ENCODE measurements at places on chromosomes 13 and 19.
A peak's percentile ranks its signal among the peaks of the same experiment; 100 is the strongest.

- DNase-seq, result no peak
These were observed 49.5 kb upstream of the PABPC3 start for GRCh38 chr13:25046274-25046984.

GRCh38 chr13:24004971-24005370, 107.7 kb upstream of the C1QTNF9B start:
- no peak for DNase-seq

- DNase-seq, result no peak
These were observed 233.4 kb downstream of the FOXO1 start for GRCh38 chr13:40433001-40433400.

DNA sequence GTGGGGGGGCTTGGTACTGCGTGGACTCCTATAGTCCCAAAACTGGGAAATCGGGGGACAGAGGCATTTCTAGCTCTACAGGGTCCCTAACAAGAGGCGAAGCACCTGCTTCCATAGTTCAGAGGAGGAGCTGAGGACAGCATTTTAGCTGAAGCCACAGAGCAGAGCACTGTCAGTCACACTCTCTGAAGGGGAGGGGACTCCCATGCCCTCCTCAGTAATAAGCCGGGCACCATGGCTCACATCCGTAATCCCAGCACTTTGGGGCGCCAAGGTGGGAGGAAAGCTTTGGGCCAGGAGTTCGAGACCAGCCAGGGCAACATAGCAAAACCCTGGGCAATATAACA, 3.8 kb downstream of the NPAS1 start:
- DNase-seq, result no peak

GRCh38 chr19:38661136-38661535, 13.7 kb downstream of the ACTN4 start:
- DNase-seq, result no peak

GRCh38 chr19:40588926-40589569, 12.1 kb upstream of the LTBP4 start:
- no peak for DNase-seq

DNA sequence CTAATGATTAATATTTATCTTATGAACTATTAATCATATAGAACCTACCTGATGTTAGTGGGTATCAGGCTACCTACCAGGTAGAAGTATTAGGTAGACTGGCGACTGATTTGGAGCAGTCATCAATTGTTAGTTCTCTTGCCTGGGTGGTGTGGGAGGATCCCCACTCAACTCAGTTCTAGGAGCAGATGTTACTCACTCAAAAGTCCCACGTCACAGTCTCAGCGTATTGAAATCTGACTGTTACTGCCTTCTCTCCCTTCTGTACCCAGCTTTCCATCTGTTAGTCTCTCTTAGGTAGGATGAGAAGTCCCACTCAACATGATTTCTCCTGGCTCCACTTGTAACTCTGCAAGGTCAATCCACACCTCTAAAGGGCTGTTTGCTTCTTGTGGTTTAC, 102.7 kb downstream of the OLFM4 start:
- DNase-seq, result no peak

GRCh38 chr19:44401139-44402115, at the start of gene ZNF285:
ZNF285 (minus strand) TSS chr19:44401608; CDS start chr19:44397213, 4,395 bp downstream.
- DNase-seq, result peak; percentile 67

DNA sequence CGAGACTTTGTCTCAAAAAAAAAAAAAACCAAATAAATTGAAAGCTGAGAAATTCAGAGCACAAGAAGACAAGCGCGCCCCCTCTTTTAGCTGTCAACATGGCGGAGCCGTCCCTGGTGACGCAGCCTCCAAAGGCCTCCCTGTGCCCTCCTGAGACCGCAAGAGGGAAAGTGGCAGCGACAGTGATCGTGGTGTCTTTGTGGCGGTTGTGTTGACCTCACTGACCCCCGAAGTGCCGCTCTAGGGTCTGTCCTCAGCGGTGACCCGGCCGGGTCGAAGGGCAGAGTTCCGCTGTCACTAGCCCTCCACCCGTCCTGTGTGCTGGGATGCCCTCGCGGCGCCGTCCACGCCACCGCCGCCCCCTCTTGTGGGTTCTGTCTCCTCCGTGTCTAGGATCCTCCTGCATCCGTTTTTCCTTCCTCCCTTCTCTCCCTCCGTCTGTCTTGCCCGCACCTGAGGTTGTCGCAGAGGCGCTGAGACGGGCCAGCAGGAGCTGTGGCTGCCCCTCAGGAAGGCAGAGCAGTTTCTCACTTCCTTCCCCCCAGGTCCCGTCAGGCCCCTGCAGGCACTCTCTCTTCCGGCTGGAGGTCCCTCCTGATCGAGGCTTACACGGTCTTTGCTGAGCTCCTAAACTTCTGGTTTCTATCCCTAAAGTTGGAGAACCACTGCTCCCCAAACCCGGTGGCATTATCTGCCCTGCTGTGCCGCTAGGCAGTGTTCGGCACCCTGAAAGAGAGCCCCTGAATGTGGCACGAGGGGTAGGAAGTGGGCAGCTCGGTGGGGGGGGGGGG, 7.2 kb downstream of the UHRF1 start:
- no peak for DNase-seq

GRCh38 chr19:1501200-1501595, 10.2 kb downstream of the REEP6 start:
- DNase-seq, result no peak

DNA sequence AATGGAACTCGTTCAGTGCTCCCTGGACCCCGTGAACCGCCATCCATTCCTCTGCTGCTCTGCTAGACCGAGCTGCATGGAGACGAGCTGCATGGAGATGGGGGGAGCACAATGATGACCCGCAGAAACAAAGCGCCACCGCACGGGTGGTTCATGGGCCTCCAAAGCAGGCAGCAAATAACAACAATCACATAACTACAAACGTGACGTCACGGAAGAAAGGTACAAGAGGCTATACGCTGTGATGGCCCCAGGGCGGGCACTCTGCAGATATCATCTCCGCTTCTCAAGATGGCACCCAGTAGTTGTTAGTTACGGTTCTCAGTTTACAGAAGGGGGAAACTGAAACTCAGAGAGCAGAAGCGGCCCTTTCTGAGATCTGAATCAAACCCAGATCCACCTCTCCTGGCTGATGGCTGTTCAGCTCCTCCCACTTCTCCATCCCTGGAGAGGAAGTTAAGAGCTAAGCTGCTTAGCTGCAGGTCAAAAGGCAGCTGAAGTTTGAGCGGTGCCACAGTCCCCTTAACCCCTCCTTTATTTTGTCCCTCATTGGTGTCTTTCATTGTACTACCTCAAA, 1.7 kb downstream of the ATP13A1 start:
- no peak for DNase-seq

- DNase-seq, result no peak
These were observed 1210.1 kb downstream of the DIAPH3 start for GRCh38 chr13:58953638-58954037.

DNA sequence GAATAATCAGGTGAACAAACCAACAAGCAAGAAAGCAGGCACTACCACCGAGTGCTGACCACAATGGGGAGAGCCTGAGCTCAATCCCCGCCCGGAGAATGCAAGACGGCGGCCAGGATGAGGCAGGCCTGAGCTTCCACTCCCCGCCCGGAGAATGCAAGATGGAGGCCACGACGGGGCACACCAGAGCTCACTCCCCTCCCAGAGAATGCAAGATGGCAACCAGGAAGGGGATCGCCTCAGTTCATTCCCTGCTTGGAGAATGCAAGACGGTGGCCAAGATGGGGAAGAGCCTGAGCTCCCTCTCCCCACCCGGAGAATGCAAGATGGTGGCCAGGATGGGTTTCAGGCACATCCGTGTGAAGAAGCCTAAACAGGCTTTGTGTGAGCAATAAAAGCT, 24.7 kb upstream of the MIER2 start:
- no peak for DNase-seq

GRCh38 chr19:16714702-16715287, 4.9 kb upstream of the NWD1 start:
- DNase-seq, result no peak

DNA sequence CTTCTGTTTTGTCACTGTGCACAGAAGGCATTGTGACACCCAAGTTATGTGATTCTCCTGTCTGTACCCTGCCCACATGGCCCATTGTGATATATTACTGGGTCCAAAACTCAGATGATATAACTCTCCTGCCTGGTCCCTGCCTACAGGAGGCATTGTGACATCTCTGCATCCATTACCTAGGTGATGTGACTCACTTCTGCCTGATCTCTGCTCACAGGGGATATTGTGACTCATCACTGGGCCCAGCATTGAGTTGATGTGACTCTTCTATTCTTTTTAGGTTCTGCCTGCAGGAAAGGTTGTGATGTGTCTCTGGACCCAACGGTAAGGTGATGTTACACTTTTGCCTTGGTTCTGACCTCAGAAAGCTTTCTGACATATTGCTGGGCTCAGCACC, 67.9 kb upstream of the ZNF724 start:
- DNase-seq, result no peak

DNA sequence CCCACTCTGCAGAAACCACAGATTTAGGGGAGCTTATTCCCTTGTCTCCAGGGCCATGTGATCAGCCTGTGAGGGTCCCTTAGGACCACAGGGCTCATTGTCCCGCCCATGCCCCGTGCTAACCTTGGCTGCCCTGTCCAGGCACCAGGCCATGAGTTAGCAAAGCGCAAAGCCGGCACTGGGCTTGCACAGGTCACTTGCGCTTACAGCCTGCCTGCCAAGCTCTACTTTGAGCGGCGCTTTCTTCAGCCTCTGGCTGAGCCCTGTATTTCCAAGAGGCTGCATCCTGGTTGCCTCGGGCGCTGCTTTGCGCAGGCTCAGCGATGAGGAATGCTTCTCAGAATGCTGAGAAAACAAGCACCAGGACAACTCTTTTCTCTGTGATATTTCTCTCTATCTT, 188.0 kb downstream of the TDRD3 start:
- DNase-seq, result no peak

DNA sequence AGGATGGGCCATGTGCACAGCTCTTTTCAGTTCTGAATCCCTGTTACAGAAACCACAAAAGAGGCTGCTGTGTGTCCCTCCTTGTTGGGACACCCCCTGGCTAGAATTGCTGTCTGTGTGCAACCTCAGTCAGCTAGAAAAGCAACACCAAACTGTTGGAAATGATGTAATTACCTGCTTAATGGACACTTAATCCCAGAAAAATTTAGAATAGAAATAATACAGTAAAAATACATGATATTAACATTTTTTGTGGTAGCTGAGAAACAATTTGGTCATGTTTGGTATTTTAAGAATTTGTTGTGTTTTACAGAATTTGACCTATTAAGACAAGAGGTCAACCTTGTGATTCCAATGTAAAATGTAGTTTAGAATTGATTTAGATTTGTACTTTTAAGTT, 46.8 kb downstream of the FAM124A start:
- no peak for DNase-seq

DNA sequence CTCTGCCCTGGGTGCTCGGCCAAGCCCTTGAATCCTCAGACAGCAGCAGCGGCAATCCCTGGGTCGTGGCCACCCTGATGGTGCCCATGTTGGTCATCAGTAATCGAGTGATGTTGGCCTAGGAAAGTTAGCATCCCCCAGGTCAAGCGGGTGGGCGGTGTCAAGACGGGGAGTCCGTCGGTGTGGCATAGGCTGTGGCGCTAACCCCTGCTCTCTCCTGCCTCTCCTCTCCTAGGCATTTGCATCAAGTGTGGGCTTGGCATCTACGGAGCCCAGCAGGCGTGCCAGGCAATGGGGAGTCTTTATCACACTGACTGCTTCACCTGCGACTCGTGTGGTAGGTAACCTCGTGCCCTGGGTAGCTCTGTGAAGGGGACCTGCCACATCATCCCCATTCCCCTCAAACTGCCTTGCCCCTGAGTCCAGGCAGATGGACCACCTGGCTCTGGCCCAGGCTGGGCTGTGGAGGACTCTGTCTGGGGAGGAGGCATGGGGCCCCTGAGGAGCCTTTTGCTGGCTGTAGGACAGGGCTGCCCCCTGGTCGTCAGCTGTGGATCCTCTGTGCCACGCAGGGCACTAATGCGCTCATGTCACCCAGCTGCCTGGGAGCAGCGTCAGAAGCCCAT, 8.7 kb downstream of the WTIP start:
- no peak for DNase-seq

DNA sequence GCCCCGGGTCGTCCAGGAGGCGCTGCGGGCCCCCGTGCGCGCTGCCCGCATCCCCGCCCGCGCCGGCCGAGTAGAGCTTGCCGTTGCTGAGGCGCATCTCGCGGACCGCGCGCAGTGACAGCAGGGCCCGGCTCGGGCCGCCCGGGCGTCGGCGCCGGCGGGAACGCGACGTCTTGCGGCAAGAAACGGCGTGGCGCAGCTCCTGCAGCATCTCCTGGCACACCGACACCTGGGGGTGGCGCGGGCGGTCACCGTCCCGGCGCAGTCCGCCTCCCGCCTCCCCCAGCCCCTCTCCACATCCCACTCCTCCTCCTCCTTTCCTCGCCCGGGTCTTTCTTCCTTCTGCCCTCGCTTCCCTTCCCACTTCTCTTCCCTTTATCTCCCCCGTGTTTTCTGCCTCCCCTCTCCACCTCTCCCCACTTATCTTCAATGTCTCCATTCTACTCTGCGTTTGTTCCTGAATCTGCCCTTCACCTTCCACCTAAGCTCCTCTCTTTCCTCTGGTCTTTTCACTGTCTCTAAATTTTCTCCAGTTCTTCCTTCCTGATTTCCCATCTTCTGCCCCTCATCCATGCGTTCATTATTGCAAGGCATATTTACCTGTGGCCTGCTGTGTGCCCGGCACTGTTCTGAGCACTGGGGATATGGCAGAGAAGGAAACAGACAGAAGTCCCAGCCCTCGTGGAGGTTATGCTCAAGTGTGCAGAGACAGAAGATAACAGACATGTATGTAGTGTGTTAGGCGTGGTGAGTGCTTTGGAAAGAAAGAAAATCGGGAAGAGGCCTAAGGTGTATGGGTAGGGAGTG, 5.2 kb upstream of the ATP1A3 start:
- no peak for DNase-seq

DNA sequence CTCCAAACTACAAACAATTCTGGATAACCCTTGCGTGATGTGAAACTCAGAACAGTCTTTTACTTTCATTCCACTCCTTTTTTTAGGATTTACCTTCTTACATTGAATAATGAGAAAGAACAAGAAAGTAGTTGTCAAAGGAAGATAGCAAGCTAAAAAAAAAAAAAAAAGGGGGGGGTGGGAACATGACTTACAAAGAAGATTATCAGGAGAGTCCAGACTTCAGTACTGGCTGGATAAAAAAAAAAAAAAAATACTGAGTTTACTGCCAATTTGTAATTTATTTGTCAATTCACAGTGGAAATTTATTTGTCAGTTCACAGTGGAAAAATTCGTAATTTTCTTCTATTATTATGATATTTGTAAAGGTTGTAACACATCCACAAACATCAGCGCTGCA, 792.4 kb upstream of the SLITRK5 start:
- DNase-seq, result no peak

GRCh38 chr13:28582225-28582891, 76.6 kb upstream of the POMP start:
- no peak for DNase-seq

DNA sequence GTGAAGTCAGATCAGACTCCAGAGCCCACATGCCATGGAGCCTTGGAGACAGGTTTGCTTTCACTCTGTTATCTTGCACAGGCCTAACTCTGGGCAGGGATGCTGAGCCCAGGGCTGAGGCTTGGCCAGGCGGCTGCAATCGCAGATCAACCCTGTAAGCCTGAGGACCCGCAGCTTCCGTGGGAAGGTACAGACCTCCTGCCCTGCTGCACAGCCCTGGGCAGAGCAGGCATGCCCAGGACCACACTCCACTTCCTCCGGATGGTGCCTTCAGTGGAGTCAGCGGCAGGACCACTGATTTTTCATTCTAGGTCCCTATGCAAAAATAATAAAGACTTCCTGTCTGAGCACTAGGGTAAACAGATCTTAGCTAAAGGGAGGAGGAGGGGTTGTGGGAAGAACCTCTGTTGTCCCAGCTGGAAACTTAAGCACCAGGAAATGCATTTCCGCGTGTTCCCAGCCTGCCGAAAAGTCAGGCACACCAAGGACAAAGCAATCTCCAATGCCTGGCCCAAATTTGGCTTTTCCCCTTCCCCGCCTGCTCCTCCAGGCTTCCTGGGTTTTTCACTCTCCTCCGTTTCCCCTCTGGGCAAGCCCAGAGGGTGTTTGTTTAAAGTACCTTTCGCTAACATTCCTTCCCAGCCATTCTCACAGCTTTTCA, 87.3 kb downstream of the KCTD15 start:
- DNase-seq, result no peak
